ENCODE measurements at places on chromosomes 16 and 17.

DNA sequence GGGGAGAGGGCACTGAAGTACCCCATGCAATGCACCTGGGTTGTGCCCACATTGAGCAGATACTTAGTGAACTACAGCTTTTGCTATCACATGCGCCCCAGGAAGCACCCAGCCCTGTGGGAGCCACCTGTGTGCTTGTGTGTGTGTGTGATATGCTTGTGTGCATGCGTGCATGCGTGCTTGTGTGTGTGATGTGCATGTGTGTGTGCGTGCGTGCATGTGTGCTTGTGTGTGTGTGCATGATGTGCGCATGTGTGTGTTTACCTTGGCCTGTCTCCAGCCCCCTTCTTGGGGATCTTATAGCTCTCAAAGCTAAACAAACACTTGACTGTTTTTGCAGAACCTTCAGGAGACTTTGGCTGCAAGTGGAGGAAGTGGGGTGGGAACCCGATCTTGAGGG, 841 bp downstream of the C16orf89 start:
- no peak for DNase-seq

DNA sequence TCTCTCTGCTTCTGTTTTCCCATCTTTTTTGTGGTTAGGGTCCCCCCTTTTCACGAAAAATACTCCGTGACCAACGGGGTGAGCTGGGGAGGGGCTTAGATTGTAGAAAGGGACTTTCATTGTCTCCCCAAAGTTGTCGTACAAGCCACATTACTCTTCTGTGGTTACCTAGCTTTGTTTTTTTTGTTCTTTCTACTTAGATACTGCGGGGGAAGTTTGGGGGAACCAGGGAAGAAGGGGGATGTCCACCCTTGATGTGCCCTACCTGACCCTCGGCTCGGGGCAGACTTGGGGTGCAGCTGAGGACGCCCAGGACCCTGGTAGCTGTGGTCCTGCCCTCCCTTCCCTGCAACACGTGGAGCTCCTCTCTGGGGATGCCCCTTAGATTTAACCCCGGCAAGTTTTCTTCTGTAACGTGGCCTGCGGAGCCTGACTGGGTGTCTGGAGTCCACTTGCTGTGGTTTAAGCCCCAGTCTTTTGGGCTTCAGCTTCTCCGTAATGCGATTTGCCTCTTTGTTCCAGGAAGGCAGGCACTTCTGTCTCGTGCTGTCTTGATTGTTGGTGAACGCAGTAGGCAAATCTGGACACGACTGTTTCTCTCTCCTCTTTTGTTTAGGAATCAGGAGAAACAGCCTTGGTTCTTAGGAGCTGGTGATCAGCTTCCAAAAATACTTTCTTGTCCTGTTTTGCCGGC, 892 bp downstream of the ABCC1 start:
- peak; percentile 42 for DNase-seq

GRCh38 chr16:73190688-73191659, 143.0 kb upstream of the ZFHX3 start:
- DNase-seq, result no peak

DNA sequence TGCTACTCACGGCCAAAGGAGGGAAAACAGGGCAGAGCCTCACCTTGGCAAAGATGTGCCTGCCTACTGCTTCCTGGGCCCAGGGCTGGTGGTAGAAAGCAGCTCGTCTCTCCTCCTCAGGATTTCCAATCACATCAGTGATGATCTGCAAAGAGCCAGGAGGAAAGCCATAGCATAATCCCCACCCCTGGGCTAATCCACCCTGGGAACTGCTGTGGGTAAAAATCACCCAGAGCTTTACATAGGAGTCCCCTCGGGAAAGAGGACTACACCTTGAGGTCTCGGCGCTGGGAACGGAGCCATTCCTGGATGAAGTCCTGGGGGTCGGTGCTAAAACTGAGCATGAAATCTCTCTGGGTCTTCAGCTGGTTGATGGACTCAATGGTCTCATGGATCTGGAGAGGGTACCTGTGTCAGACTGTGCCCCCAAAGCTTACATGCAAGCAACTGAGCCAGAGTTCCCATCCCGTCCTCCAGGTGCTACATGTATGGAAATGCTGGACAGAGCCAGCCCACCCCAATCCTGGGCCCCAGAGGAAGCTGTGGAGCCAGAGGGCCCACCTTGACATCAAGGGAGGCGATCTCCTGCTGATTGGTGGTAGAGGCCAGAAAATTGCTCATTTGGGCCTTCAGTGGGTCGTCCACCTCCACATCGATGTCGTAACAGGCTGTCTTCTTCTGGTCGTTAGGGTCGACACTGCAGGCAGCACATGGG, 5.7 kb upstream of the FTSJ3 start:
- DNase-seq, result no peak

DNA sequence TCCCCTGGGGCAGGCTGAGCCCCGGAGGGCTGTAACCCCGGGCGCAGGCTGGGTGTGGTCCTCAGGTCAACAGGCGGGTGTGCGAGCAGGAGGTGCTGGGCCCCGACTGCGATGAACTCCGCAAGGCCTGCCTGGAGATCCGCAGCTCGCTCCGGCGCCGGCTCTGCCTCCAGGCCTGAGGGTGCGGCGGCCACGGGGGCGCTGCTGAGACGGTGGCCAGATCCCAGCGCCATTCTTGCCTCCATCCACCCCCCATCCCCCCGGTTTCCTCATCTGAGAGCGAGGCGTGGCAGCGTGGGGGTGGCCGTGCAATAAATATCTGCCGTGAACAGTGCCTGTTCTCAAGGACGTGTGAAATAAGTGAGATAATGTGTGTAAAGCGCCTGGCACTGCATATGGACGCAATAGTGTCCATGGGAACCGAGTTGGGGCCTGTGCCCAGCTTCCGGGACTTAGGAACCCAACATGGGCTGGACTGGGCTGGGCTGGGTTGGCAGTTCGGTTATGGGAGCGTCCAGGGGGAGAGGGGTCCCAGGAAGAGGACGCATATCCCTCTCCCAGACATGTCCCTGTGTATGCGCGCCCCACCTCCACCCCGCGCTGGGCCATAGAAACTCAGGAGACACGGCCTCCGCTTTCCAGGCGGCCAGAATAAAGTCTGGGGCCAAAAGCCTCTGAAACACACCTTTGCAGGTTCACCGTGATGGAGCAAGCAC, 15.0 kb downstream of the ZNF213 start:
- no peak for DNase-seq

DNA sequence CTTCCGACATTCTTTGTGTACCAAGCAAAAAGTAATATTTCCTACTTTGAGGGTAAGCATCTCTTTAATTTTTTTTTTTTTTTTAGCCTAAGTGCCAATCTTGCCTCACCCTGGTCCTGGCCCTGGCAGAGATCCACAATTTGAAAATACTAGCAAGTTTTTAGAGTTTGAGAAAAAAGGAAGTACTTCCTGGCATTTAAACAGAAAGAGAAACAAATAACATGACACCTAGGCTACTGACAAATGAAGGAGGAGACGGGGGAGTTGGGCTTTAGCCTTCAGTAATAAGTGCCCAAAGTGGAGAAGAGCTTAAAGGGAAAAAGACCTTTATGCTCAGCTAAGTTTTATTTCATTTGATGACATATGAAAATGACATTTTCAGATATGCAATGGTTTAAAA, 92.8 kb downstream of the HS3ST3A1 start:
- no peak for DNase-seq

DNA sequence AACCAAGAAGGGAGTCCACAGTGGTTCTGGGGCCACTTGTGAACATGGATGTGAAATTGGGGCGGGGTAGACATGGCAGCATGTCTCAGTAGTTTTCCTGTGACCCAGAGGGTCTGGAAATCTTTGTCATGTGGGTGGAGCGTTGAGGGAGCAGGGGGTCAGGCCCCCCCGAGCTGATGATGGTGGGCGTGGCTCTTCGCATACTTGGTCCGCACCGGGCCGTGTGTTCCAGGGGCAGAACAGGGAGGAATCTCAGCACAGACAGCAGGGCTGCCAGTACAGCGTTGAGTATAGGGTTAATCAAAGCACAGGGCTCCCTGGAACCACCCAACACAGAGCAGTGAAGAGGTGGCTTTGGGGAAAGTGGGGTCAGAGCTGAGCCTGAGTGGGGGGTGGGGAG, 267.5 kb downstream of the SEC14L1 start:
- no peak for DNase-seq

DNA sequence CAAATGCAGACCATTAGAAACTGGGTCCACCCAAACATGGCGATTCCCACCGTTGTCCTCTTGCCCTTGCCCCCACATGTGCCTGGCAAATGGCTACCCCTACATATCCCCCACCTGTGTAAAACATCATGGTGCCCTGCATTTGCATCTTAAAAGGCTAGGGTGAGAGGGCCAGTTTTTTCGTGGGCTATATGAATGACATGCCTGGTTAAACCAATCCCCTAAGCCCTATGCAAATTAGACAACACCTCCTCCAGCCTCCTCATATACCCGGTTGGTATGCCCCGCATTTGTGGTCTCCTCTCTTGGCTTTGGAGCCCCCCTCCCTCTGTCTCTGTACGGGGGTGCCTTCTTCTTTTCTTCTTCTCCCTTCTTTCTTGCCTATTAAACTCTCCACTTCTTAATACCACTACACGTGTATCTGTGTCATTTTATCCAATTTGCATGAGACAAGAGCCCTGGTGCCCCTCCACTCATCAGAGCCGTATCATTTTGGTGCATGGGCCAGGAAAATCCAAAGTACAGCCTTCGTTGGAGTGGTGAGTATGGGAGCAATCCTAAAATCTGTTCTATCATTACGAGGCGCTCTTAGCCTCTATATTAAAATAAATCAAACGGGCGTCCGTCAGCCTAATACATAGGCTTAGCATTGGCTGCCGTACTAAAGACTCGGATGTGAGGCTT, 30.1 kb downstream of the QPRT start:
- DNase-seq, result no peak

GRCh38 chr16:66923866-66924265, 1.5 kb downstream of the RRAD start:
- no peak for DNase-seq

DNA sequence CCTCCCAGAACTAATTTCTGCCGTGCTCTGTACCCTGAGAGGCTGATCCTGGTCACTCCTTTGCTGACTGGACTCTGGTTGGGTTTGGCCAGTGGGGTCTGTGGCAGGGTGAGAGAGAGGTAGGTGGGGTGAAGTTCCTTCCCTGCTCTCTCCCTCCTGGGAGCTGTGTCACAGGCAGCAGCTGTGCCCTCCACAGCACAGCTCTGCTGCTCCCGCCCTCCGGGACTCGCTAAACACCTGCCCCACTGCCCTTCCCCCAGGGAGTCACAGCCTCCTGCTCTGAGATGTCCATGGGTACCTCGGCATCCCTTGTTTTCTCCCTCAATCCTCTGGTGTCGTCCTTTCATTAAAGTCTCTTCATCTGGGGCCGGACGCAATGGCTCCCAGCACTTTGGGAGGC, 66.4 kb downstream of the SRCIN1 start:
- no peak for DNase-seq

- DNase-seq, result no peak
These were observed 24.4 kb downstream of the RBL2 start for GRCh38 chr16:53458635-53459034.

DNA sequence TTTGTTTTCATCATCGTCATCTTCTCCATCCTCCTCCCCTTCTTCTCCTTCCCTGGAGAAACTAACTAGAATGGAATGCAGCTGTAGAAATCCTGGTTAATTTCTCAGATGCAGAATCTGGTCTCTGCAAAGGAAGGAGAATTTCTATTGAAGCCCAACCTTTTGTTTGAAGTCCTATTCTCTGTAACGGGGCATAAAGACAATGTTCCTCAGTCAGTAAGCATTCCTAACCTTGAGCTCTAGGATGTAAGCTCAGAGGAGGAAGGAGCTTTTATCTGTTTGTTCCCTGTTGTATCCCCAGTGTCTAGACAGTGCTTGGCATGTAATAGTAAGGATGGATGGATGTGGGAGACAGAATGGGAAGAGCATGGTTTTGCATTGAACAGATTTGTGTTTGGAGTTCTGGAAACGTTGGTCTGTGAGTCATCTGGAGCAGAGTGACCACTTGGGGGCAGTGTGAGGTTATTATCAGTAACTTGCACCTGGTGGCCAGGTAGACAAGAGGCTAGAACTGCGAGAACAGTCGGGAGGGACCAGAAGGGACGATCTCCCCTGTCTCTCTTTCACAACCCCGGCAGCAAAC, 363.7 kb downstream of the SNX29 start:
- DNase-seq, result peak; percentile 35

GRCh38 chr17:21043296-21044232, 753 bp upstream of the USP22 start:
- peak; percentile 98 for DNase-seq

GRCh38 chr16:30996985-30997724, 12.1 kb downstream of the HSD3B7 start:
- peak; percentile 24 for DNase-seq

GRCh38 chr17:75864448-75864871, 9.3 kb upstream of the WBP2 start:
- no peak for DNase-seq

- no peak for DNase-seq
These were observed 78.9 kb downstream of the ABCC6 start for GRCh38 chr16:16144416-16144815.

- DNase-seq, result no peak
These were observed 162.7 kb downstream of the CCT6B start for GRCh38 chr17:34798581-34798980.

GRCh38 chr17:77271411-77271810, 130.6 kb downstream of the SEC14L1 start:
- DNase-seq, result no peak

DNA sequence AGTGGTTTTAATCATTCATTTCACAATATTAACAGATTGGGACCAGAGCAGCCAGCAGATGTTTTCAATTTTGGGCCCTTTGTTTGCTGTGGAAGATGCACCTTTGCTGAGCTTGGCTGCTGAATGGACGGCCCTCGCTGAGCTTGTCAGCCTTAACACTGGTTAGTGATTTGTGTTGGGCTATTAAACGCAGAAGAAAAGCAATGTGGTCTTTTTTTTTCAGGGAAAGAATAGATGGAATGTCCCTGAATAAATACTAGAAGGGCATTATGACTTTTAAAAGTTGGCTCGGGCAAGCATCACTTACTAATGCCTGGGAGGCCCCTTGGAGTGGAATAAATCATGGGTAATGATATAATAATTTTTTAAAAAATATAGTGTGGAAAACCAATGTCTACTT, 297.0 kb downstream of the MAP2K6 start:
- no peak for DNase-seq

DNA sequence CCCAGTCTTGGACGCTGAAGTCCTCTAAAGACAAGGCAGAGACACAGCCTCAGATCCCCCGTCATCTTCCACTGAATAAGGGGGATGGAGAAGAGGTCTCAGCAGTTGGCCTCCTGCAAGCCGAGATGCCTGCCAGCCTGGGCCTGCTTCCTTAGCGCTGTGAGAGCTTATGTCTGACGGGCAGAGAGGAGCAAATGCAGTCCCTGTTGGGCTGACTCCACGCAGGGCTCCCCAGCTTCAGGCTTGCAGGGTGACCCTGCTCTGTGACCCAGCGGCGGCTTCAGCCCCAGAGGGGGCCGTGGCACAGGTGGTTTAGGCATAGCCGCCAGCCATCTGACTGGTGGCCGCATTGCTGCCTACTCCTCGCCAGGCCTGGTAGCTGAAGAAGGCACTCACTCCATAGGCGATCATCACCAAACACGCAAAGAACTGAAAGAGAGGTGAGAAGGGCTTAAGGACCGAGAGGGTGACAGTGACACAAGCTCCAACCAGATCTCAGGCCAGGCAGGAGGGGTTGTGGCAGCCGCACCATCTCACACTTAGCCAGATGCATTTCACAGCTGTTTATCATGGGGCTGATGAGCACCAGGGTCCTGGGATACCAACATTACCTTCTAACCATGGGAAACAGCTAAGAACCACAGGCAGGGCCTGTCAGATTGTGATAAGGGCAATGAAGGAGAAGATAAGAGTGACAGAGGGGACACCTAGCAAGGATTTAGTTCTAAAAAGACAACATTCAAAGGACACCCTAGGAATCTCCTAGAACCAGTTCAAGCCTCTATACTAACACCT, 11.7 kb downstream of the ARL2BP start:
- no peak for DNase-seq

- peak; percentile 36 for DNase-seq
These were observed 30.3 kb upstream of the RPH3AL start for GRCh38 chr17:382644-383533.

GRCh38 chr16:21600031-21600773, 825 bp downstream of the METTL9 start:
- DNase-seq, result peak; percentile 27
